NCI-H1694 (cell line): ENCODE measurements at places on chromosomes 7 and 10.

- DNase-seq, result no peak
These were observed 85.9 kb upstream of the CXCL12 start for GRCh38 chr10:44470784-44471183.

GRCh38 chr7:70415179-70415972 lies 716.6 kb upstream of the GALNT17 start:
- DNase-seq, result no peak

DNA sequence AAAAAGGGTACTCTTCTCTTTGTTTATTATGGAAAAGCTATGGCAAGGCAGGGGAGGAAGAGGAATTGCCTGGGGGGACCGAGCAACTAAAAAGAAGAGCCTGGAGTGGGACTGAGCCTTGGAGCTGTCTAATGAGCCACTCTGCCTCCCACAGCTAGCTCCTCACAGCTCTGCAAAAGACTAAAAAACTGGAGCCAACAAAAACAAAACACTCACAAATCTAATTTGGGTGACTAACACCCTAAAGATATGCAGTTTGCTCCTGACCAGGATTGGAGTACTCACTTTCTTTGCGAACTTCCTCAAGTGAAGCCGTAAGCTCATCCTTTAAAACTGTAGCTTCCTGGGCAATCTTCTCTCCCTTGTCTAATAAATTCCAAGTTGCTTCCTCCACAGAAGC lies 89.4 kb downstream of the CTNNA3 start:
- DNase-seq, result no peak

GRCh38 chr10:105252911-105253310 lies 611.8 kb downstream of the SORCS3 start:
- DNase-seq, result no peak

DNA sequence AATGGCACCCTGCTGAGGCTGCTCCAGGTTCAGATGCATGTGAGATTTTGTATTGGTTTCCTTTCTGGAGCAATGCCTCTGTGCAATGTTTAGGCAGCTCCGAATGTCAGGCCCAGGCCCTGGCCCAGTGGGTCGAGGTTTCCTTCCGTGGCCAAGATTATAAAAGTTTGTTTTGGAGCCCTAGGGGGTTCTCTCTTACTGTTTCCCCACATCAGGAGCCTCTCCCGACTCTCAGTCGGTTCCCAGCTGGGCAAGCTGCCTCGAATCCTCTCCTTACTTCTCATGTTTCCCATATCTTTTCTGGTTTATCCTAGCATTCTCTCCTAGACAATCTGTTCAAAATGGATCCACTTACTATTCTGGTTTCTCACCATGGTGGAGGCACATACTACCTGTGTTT lies 11.0 kb downstream of the TMEM140 start:
- no peak for DNase-seq

GRCh38 chr7:107946451-107946850 lies 55.5 kb downstream of the DLD start:
- DNase-seq, result no peak

DNA sequence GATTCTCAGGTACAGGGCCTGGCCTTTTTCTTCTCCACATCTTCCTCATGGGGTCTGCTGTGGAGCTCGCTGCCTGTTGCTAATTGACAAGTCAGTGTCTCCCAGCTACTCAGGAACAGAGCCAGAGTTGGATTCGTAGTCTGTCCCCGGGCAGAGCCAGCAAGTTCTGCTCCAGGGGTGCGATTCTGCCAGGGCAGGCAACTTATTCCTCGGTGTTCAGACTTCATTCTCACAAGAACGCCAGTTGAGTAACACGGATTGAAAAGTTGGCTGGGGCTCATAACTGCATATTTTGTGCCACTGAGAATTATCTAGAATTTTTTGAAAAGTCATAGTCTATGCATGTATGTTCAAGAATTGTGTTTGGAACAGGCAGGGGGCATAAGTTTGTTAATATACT lies 336.7 kb upstream of the NPVF start:
- DNase-seq, result no peak

- no peak for DNase-seq
These were observed 89.3 kb downstream of the SEC23IP start for GRCh38 chr10:119981826-119982225.

GRCh38 chr10:25614652-25615051 lies 319.4 kb upstream of the MYO3A start:
- no peak for DNase-seq

DNA sequence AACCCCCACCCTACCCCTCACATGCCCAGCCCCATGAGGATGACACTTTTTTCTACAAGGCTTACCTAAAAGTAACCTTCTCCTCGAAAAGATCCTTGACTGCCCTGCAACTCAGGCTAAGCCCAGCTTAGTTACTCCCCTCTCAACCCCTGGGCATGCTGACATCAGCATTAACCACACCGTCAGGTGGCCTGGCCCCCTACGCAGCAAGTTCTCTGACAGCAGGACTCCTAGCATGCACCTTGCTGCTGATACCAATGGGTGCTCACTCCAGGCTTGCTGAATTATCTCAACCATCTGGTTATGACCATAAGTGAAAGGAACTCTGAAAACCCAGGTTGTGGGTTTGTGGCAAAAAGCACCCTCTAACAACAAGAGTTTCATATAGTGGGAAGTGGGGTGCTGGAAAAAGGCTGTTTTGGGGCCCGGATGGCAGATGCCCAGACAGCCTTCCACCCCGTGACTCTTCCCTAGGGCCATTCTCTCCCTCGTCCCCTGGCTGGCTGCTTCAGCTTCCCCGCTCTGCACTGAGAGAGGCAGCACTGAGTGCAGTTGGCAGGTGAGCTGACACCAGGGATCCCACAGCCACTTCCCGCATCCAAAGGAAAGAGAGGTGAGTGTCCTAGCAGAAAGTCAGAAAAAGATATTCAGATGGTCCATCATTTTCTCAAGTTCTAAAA lies 518.9 kb downstream of the KCNMA1 start:
- DNase-seq, result no peak

- DNase-seq, result no peak
These were observed 145.6 kb upstream of the ZNF32 start for GRCh38 chr10:43794181-43794815.
